Stimulated activated CD4-positive, alpha-beta T cell treated with anti-CD3 and anti-CD28 coated beads, Interleukin-12 subunit alpha, Interleukin-12 subunit beta, amount 100 ng/mL, for 24 hours (primary cell): ENCODE measurements at places on chromosomes 6 and 20.
A peak's percentile ranks its signal among the peaks of the same experiment; 100 is the strongest.

DNA sequence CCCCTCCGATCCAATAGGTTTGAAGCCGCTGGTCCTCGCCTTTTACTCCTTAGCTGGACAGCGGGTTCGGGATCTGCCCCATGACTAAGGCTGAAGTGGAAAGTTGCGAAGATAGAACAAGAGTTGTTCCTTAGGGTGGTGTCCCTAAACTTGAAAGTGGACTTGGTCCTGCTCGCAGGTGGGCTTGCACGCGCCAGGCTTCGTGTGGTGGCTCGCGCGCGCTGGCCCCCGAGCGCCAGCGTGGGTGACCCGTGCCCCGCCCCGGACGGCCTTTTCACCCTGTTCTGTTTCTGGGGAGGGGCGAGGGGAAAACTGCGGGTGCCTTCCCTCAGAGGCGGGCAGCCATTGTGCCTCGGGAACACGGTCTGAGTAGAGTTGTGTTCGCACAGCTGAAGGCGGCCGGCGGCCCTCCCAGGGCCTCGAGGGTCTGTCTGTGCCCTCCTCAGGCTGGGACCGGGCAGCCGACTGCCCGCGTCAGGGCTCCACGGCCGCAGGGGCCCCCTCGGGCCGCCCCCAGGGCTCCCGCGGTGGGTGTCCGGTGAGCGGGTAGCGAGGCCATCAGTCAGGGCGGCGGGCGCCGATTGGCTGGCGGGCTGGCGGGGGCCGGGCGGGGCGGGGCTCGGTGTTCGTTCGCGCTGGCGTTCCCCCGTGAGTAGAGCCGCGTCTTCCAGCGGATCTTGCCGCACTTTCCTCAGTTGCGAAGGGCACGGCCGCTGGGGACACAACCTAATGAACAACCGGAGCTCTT is 33.0 kb downstream of the RREB1 start:
- DNase-seq: peak; percentile 78

DNA sequence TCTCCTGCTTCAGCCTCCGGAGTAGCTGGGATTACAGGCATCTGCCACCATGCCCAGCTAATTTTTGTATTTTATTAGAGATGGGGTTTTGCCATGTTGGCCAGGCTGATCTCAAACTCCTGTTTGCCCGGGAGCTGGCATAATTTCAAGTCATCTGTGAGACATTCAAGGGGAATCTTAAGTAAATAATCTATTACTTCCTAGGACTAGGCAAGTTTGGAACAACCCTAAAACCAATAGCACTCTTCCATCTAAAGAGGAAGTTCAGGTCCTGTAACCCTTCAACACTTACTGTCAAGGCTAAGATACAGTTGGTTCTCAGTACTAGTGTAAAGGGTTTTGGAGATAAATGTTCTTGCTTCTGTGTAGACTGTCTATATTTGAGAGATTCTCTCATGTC is 267.8 kb upstream of the IRAK1BP1 start:
- no peak for DNase-seq

GRCh38 chr20:11981366-11981947 is 63.8 kb downstream of the BTBD3 start:
- no peak for DNase-seq

DNA sequence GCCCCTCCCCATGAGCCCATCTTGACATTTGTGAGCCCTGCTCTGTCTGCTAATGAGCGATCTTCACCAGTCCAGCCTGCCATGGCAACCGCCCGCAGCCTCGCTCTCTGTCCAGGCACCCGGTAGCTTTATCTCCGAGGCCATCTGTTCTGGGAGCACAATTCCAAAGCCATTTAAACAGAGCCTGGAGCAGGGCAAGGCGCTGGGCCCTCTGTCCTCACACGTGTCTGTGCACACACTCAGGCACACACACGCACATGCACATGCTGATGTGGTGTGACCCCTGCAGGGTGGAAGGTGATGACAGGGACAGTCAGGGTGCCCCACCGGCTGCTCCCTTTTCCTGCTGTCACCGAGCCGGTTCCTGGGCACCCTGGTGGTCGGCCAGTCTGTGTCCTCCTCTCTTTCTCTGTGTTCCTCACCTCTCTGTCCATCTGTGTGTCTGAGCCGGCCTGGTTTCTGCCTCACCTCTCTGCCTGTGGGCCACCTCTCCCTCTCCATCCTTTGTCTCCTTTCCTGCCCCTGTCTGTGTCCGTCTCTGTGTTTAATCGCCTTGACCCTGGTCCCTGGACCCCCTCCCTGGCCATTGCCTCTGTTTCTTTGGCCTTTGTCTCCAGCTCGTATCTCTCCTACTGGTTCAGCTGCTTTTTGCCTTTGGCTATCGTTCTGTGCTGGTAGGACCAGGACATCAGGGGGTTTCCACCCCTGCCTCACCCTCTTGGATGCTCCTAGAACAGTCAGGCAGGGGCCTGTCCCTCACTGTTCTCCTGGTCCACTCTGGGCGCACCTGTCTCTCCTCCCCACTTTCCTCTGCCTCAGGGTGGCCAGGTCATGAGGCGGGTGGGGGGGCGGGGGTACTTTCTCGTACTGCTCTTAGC is 8.8 kb upstream of the MYT1 start:
- no peak for DNase-seq

DNA sequence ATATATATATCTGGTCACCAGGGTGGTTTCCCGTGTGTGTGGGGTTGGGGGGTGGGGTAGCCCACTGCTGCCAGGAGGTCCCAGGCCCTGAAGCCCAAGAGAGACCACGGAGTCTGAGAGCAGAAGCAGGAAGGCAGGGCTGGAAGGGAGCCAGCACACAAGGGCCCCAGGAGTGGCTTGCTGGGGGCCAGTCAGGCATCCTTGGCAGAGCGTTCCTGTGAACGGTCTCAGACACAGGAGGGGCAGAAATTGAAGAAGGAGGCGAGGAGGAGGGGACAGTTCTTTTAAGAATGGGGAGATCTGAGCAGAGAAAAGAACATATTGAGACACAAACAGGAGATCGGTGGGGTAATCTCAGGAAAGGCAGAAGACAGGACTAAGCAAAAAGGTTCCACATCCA is 1.9 kb upstream of the EBF4 start:
- DNase-seq: no peak

GRCh38 chr6:32969685-32970412 is 1.5 kb downstream of the BRD2 start:
- peak; percentile 66 for DNase-seq

GRCh38 chr6:96947055-96947454 is 22.5 kb downstream of the KLHL32 start:
- DNase-seq: no peak

DNA sequence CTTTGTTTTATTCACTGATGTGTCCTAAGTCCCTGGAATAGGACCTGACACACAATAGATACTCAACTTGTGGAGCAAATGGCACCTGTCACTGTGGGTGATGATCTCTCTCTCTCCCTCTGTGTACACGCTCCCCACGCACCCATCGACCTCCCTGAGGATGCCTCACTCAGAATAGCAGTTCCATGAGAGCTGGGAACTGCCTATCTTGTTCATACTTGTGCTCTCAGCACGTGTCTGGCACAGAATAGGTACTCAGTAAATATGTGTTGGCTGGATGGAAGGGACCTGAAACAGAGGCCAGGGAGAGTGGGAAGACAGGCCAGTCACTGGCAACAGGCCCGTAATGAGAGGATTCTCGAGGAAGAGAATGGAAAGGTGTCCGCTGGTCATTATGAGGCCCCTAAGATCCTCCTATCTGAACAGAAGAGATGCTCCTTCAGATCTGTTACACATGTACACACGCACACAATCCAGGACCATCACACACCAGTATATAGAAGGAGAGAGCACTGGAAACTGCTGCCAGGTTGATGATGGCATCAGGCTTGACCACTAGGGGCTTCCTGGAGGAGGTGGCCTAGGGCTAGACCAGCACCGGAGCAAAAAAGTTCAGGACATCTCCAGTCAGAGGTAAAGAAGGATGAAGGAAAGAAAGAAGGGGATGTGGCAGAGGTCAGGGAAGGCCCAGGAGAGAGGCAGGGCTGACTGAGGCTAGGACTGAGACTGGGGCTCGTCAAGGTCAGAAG is 30.9 kb downstream of the VEGFA start:
- no peak for DNase-seq

DNA sequence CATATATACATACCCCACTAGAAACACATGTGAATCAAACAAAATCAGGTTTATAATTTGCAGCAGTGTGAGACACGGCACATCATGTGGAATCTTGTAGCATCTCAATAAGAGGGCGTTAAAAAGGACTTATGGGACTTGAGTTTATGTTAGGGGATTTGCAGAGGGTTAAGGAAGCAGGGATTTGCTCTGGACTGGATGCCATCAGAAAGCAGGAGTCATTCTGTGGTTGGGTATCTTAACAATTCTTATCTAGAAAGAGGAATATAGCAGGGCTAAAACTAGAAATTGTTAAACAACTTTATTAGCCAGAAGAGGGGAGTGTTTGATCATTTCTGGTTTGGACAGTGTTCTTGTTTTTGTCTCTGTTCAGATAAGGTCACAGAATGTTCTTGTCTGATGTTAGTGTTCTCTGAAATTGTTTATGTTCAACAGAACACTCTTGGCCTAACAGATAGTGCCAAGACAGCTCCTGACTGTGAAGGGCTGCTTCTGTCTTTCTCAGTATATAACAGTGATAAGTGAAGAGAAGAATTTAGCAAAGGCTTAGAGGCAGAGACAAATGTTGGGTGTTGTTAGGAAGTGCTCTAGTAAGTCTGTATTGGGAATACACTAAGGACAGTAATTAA is 39.2 kb downstream of the LIN28B start:
- DNase-seq: no peak

DNA sequence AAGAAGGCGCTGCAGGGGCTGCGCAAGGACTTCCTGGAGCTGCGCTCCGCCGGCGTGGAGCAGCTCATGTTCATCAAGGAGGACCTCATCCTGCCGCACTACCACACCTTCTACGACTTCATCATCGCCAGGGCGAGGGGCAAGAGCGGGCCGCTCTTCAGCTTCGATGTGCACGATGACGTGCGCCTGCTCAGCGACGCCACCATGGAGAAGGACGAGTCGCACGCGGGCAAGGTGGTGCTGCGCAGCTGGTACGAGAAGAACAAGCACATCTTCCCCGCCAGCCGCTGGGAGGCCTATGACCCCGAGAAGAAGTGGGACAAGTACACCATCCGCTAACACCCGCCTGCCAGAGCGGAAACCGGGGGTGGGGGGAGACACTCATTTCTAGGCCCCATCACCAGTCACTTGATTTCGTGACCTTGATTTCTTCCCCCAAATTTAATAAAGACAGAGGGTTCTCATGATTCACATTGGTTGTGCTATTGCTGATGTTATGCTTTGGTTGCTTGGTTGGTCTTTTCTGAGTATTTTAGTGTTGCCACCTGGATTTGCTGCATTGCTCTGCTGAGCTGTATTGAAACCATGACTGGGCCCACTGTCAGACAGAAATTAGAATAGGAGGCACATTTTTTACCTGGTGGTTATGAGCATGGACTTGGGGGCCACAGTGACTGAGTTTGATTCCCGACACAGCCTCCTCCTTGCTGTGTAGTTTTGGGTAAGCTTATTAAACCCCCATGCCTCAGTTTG is 1.5 kb downstream of the FAM50B start:
- no peak for DNase-seq

DNA sequence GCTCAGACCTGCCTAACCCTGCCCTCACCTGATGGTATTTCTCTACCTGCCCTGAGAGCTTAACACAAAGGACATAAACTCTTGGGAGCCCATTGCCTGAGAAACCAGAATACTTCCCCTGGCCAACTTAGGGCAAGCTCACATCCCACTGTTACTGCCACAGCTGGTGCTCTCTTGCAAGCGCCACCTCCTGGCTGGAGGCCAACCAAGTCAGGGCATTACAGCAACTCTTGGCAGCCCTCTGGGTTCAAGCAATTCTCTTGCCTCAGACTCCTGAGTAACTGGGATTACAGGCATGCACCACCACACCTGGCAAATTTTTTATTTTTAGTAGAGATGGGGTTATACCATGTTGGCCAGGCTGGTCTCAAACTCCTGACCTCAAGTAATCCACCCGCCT is 70.1 kb downstream of the HECA start:
- no peak for DNase-seq

DNA sequence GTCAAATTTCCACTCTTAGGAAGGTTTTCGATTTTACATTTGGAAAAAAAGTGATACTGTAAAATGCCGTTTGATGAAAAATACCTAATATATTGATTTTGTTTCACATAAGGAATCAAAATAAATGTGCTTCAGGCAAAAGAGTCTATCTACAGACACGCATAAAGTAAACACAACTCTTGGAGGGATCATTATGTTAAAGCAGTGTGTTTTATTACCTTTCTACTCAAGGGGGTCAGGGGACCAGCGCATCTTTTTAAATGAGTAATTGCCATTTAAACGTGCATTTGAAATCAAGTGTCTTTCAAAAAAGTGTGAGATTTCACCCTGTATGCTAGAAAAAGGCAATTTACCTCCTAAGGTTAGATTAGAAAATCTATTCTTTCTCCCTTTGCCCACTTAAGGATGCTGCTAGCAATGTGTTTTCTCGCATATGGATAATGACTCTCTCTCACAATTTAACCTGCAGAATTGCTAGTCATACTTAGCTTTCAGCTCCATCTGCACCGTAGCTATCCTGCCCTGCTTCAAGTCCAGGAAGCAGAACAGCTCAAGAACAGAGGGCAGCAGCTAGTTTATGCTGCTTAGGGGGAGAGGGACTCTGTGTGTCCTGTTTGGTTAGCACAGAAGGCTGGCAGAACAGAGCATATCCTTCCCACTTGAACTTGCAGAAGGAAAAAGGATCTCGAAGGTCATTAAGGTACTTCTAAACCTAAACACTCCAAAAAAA is 35.0 kb downstream of the NKAIN2 start:
- no peak for DNase-seq

DNA sequence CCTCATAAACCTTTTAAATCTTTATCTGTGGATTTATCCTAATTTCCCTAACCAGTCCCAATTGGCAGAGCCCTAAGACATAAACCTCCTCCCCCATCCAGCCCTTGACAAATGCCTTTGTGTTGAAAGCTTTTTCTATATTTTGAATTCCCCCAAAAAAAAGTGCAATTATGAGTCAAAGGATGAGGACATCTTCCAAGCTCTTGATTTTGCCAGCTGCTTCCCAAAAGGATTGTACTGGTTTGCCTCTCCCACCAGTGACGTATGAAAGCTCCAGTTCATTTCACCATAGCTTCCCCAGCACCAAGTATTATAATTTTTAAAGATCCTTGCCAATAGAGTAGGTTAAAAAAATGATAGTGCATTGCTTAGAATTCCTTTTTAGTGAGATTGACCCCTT is 38.9 kb downstream of the SIRPA start:
- no peak for DNase-seq

DNA sequence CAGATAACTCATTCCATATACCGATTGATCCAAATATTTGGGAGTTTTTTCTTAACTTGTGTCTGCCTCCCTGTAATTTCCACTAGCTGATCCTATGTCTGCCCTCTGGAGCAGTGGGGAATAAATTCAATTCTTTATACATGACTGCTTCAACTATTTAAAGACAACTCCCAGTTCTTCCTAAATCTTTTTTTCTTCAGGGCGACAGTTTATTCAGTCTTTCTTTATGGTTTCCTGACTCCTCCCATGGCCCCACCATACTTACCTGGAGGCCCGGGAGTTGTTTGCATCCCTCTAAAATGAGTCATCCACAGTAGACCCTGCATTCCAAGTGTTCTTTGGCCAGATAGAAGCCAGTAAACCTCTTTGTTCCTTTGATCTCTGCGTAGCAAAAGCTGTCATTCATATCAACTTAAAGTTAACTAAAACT is 73.6 kb downstream of the LCA5 start:
- DNase-seq: no peak

- no peak for DNase-seq
These were observed 65.5 kb downstream of the MAN1A1 start for GRCh38 chr6:119283979-119284545.

GRCh38 chr20:53574259-53574789 is 19.3 kb downstream of the ZNF217 start:
- no peak for DNase-seq

GRCh38 chr6:169592558-169592957 is 109.3 kb downstream of the WDR27 start:
- DNase-seq: no peak
